ENCODE measurements at places on chromosomes 6 and 20.

DNA sequence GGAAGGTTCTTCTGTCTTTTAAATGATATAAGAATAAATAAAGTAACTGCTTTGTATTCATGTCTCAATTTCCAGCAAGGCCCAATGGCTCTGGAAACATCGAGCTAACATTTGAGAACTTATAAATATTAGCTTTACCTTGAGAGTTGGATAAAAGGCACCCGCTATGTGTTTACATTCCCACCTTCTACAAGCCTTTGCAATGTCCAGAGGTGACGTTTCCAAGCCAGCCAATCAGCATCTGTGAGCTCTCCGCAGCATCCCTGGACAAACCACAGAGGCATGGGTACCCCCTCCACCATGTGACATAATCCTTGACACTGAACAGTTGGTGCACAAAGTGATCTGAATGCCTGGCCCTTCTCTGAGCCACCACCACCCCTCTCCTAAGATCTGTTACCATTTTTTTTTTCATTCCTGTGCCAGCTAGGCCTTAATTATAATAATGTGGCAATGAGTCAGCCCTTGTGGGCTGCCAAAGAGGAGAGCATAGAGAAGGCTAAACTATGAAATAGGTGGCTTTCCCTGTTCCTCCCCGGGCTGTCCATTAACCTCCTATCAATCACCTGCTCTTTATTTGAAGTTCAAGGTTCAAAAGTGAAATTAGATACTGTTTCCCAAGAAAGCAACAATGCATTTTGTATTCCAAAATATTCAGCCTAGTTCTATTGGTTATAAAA is 4.1 kb downstream of the CBLN4 start:
- DNase-seq: no peak

- peak; percentile 10 for DNase-seq
Measured at GRCh38 chr20:44326391-44327159, 10.3 kb upstream of the R3HDML start.

- no peak for DNase-seq
Measured at GRCh38 chr20:4519534-4519933, 202.2 kb upstream of the PRND start.

DNA sequence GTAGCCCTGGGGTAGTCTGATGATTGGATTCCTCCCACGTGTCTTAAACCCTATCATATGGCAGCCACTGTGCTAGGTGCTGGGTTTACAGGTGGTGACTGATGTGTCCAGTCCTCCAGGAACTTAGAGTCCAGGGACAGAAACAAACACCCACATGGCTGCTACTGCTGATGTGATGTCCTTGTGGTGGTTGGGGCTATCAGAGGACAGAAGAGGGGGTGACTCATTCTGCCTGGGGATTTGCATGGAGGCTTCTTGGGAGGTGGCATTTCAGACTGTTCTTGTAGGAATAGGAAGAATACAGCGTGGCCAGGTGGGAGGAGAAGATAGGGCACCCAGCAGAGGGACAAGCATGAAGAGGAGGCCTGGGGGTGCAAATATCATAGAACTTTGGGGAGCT is 9.8 kb downstream of the RAET1G start:
- DNase-seq: no peak

DNA sequence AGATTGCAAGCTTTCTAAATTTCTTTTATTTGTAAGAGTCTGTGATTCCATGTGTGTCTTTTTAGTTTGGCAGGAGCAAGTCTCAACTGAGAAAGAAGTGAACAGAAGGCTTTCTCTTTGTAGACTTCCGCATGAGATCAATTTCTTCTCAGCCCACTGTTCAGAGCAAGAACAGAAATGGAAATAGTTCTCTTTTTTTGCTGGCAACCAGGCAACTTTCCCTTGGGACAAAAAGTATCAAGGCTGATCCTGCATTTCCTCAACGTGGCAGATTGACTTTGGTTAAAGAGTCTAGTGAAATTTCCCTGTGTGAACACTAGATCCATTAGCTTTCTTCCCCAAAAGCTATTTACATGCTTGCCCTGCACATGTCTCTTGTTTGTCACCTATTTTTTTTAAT is 46.8 kb upstream of the JAG1 start:
- DNase-seq: no peak

DNA sequence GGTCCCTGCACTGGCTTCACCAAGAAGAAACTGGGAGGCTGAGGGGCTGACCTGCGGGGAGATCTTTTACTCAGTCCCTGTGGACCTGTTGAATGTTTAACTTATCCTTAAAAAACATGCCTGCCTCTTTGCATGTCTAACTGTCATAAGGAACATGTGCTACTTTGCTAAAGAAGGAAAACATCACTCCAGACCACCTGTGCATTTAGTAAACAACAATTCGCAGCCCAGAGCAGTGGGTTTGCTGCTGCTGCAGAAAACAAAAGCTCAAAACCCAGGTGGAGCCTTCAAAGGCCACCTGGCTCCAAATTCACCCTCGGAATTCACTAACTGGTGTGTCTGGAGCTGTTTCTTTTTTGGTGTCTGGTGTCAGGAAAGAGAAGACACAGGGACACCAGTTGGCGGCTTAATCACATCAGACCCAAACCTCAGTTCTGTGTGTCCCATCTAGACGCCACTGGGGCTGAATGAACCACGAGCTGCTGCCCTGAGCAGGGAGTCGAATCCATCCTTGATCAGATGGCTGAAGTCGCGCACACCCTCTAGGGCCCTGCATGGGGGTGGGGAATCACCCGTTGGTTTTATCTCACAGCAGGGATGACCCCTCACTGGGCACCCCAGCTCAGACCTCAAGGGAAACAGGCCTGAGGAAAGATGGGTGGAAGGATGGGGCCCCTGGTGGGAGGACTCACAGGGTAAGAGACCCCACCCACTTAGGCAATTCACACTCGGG is 344.3 kb downstream of the PREX1 start:
- no peak for DNase-seq

- DNase-seq: no peak
Measured at GRCh38 chr6:169397684-169398083, 144.0 kb upstream of the THBS2 start.
